MV-4-11 (cell line): ENCODE measurements at places on chromosomes 12 and 14.
A peak's percentile ranks its signal among the peaks of the same experiment; 100 is the strongest.

DNA sequence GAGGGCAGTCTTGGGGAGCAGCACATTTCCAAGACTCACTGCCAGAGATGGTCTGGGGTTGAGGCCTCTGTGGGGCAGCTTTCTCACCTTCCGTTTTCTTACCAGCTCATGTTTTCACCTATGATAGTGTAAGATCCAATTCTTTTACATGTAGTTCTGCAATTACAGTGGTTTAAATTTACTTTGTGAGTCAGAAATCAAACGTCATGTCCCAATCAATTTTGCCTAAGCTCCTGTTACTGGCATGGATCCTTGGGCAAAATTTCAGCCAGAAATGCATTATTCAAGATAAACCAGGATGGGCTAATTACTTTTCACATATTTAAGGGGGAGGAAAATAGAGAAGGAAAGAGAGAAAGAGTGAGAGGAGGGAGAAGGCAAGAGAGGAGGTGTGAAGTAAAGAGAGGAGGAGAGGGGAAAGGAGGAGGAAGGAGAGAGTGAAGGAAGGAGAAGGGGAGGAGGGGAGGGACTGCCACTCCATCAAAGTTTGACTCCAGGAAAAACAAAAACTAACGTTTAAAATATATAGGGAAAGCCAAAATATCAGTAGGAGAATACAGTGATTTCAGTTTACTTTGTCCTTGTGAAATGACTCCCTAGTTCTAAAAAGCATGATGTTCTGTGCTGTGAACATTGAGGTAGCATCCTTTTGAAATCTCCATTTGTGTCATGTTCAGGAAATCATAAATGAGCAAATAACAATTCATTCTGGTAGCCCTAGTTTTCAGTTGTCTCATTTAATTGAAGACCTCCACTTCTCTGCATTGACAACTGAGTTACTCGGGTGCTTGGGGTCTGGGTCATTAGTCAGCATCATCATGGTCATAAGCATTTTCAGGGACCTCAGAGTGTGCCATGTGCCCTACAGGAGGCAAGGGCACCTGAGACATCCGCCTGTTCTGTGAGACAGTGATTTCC, 3.0 kb downstream of the BMAL2 start:
- DNase-seq, result no peak

- DNase-seq, result no peak
Observed at GRCh38 chr14:73392329-73393257, 65.8 kb downstream of the NUMB start.

- no peak for DNase-seq
Observed at GRCh38 chr14:54947230-54947629, 44.6 kb upstream of the GCH1 start.

GRCh38 chr12:89862511-89863445, 154.1 kb upstream of the ATP2B1 start:
- peak; percentile 95 for DNase-seq

- DNase-seq, result no peak
Observed at GRCh38 chr14:91354979-91355685, 62.5 kb downstream of the CCDC88C start.

GRCh38 chr14:31092160-31092708, 66.1 kb upstream of the STRN3 start:
- DNase-seq, result no peak

GRCh38 chr12:80226576-80226975, 127.2 kb downstream of the OTOGL start:
- DNase-seq, result peak; percentile 82

- no peak for DNase-seq
Observed at GRCh38 chr14:94933486-94933885, 163.6 kb upstream of the GSC start.

GRCh38 chr12:67501362-67501761, 147.2 kb upstream of the DYRK2 start:
- DNase-seq, result no peak

- DNase-seq, result no peak
Observed at GRCh38 chr12:106274575-106275121, 26.8 kb upstream of the CKAP4 start.

GRCh38 chr12:25784669-25785068, 173.8 kb upstream of the RASSF8 start:
- DNase-seq, result no peak

- no peak for DNase-seq
Observed at GRCh38 chr12:89461190-89461589, 63.4 kb downstream of the GALNT4 start.

DNA sequence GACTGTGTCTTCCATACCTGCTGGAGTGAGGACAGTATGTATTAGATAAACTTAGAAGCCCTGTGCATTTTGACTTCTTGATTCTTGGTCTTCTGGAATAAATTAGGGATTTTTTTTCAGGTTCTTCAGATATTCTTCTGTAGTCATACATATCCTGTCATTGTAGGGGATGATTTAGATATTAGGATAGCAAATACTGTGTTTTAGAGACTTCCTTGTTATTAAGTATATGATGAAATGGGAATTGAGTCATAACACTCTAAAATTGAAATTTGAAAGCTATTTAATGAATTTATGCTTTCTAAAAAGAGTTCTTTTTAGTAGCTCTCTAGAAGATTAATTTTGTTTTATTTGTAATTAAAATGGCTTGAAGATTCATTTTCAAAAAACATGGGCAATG, 371.5 kb upstream of the RGS6 start:
- no peak for DNase-seq

DNA sequence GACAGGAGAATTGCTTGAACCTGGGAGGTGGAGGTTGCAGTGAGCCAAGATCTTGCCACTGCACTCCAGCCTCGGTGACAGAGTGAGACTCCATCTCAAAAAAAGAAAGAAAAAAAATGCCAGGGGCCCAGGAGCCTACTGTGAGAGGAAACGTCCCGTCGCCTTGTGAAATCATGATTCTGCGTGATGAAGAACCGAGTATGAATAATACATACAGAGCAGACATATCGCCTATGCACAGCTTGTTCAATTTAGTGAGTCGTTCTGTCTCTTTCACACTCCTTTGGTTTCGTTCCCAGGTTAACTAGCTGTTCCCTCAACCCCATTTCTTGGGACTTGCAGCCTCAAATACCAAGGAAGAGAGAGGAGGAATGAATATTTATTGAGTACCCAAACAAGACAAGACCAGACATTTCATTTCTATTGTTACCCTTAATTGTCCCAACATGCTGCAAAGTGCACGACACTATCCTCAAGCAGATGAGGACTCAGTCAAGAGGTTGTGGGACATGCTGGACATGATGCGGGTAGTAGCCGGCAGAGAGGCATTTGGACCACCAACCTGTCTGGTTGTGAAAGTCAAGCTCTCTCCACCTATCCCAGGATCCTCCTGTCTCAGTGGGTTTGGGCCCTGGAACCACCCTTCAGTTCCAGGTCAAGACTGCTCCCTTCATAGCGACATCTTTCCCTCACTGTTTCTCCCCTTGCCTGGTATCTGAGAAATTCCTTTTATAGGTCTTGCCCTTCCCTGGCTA, 8.6 kb upstream of the CD27 start:
- no peak for DNase-seq

DNA sequence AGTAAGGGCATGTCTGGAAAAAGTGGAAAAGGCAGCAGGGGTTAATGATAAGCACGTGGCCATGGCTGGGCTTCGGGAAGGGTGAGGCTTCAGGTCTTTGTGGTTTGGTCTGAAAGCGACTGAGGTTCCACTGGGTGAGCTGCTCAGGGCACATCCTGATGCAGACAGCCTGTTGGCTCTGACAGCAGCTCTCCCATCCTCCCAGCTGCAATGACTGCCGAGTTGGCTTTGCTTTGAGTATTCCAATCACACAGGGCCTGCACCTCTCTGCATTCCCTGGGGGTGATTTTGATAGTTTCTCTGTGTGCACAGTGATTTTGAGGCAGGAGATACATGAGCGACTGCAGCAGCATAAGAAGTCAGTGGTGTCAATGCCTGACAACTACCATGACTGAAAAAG, 390.7 kb downstream of the APAF1 start:
- DNase-seq, result no peak

DNA sequence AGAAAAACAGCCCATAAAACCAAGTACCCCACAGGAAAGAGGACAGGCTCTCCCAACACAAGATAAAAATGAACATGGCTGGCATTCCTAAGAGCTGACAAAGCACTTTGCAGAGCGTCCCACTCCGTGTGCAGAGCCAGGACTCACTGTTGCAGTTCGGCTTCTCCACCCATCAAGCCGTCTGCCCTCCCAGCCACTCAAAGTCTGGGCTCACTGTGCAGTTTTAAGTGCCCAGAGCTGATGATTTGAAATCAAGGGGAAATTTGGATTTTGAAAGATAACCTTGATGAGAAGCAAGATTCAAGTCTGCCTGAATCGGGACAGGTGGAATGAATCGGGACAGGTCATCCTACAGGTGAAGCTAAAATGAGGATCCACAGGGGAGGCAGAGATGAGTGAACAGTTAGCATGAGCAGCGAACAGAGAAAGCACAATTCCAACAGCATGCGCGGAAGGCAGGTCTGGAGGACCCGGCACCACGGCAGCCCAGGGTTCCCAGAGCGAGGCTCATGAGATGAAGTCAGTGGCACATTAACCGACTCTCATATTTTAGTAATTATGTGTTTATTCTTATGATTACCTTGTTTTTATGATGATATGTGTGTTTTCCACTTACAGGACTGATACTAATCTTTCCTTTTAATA, 39.8 kb upstream of the GPR68 start:
- DNase-seq, result no peak

GRCh38 chr12:81461163-81461562, 298.0 kb downstream of the PPFIA2 start:
- DNase-seq, result no peak

DNA sequence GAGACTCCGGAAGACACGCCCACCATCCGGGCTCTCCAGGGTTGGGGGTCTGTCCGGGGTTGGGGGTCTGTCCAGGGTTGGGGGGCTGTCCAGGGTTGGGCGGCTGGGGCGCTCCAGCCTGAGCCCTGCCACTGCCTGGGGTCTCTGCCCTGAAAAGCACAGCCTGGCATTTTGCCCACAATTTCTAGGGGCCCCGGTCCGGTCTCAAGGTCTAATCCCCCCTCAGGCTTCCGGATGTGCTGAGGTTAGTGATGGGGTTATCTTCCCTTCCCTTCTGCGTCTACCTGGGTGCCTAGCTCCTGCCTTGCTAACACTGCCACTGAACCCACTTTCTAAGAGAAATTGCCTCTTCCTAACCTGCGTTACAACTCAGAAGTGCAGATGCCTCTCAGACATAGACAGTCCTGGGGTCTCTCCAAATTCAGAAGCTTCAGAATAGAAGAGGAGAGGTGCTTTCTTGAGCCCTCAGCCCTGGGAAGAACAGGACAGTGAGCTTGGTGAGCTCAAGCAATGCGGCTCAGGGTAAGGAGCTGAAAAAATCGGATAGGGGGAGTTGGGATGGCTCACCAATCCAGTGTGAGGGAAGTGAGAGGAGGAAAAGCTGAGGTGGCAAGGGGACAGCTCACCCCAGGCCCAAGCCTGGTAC, 5.7 kb downstream of the LHX5 start:
- no peak for DNase-seq

GRCh38 chr12:48917857-48918537, 7.3 kb downstream of the FKBP11 start:
- peak; percentile 58 for DNase-seq

DNA sequence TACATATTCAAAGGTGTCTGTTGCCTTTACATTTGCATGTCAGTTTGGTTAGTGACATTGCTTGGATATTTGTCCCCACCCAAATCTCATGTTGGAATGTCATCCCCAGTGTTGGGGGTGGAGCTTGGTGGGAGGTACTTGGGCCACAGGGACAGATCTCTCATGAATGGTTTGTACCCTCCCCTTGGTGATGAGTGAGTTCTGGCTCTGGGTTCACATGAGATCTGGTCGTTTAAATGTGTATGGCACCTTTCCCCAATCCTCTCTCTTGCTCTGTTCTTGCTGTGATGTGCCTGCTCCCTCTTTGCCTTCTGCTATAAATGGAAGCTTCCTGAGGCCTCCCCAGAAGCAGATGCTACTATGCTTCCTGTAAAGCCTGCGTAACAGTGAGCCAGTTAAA, 207.9 kb upstream of the DIO3 start:
- DNase-seq, result no peak

- DNase-seq, result no peak
Observed at GRCh38 chr12:26786865-26787514, 46.0 kb downstream of the ITPR2 start.

DNA sequence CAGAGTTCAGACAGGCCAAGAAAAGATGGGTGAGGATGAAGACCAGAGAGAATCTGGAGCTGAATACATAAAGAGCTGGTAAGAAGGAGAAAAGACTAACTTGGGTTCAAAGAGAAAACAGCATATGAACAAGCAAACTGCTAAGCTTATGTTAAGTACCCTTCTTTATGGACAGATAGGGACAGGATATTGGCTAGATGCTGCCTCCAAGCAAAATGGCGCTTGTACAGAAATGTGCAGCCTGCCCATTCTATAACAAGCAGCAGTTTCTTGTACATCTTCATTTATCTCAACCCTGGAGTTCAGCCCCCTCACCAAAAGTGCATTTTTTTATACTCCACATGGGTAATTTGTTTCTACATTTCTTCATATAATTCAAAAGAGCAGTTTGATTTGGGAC, 184.5 kb downstream of the RMST start:
- no peak for DNase-seq

DNA sequence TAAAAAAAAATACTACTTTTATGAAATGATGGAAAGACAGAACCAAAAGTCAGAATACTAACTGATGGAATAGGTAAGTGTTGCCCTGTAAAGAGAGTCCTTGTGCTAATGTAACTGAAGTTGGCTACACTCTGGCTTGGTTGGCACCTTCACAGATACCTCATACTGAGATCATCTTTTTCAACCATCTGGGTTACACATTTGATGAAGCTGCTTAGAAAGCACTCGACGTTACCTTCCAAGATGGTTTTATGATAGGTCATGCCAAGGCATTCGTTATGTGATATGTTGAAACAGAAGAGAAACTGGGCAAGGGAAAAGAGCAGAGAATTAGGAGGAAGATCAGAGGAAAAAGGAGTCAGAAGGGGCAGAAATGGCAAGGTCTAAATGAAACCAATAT, 203.8 kb downstream of the ADAMTS20 start:
- DNase-seq, result no peak

DNA sequence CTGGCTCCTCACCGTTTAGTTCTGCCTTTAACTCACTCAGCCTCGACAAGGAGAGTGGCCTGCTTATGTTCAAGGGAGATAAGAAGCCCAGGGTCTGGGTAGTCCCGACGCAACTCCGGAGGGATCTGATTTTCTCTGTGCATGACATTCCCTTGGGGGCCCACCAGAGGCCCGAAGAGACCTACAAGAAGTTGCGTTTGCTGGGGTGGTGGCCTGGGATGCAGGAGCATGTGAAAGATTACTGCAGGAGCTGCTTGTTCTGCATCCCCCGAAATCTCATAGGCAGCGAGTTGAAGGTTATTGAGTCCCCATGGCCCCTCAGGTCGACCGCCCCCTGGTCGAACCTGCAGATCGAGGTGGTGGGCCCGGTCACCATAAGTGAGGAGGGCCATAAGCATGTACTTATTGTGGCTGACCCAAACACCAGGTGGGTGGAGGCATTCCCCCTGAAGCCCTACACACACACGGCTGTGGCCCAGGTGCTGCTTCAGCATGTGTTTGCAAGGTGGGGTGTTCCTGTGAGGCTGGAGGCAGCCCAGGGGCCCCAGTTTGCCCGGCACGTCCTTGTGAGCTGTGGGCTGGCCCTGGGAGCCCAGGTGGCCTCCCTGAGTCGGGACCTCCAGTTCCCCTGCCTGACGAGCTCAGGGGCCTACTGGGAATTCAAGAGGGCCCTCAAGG, 13.1 kb downstream of the CBLN3 start:
- no peak for DNase-seq
